Astrocyte of the hippocampus (primary cell): ENCODE measurements at places on chromosomes 1 and 21.

- DNase-seq, result no peak
Observed at GRCh38 chr1:20721117-20722061, 3.6 kb upstream of the KIF17 start.

- no peak for DNase-seq
Observed at GRCh38 chr1:7427605-7428300, 343.3 kb upstream of the VAMP3 start.

- DNase-seq, result no peak
Observed at GRCh38 chr1:7879228-7879627, 26.4 kb upstream of the UTS2 start.

DNA sequence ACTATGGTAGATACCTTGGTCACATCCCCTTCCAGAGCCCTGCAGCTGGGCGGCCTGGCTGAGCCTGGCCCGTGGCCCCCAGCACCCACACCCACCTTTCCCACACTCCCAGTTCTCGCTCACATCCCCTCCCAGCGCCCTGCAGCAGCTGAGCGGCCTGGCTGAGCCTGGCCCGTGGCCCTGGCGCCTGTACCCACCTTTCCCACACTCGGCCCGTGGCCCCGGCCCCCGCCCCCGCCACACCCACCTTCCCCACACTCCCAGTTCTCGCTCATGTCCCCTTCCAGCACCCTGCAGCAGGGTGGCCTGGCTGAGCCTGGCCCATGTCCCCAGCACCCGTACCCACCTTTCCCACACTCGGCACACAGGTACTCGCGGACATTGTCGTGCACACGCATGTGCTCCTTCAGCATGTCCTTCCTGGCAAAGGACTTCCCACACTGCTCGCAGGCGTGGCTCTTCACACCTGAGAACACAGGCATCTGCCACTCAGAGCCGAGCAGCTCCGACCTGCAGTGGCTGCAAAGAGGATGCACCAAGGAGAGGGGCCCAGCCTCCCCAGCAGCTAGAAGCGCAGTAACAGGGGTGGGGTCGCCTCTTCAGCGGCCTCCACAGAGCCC is 52.5 kb upstream of the RIPK4 start:
- DNase-seq, result no peak

DNA sequence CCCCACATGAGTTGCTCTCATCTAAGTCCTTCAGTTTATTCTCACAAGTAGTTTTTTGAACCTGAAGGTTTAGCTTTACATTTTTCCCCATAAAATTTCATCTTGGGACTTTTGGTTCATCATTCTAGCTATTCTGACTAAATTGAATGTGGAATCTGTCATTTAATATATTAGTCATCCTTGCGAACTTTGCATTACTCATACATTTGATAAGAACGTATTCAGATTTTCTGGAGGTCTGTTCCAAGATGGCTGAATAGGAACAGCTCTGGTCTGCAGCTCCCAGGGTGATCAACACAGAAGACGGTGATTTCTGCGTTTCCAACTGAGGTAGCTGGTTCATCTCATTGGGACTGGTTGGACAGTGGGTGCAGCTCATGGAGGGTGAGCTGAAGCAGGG is 59.8 kb upstream of the CSF1 start:
- no peak for DNase-seq
